ENCODE measurements at places on chromosomes 7 and 10.

GRCh38 chr10:16856567-16856966 lies 39.3 kb upstream of the RSU1 start:
- peak; percentile 86 for DNase-seq

GRCh38 chr10:29210266-29210868 lies 78.5 kb upstream of the LYZL1 start:
- DNase-seq, result no peak

DNA sequence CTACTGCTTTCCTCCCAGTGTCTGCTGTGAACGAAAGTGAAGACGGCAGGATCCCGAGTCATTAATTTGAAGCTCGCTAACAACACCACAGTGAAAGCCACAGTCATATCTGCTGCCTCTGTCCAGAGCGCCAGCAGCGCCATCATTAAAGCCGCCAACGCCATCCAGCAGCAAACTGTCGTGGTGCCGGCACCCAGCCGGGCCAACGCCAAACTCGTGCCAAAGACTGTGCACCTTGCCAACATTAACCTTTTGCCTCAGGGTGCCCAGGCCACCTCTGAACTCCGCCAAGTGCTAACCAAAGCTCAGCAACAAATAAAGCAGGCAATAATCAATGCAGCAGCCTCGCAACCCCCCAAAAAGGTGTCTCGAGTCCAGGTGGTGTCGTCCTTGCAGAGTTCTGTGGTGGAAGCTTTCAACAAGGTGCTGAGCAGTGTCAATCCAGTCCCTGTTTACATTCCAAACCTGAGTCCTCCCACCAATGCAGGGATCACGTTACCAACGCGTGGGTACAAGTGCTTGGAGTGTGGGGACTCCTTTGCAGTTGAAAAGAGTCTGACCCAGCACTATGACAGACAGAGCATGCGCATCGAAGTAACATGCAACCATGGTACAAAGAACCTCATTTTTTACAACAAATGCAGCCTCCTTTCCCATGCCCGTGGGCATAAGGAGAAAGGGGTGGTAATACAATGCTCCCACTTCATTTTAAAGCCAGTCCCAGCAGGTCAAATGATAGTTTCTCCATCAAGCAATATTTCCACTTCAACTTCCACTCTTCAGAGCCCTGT lies 94.8 kb upstream of the KCNMA1 start:
- no peak for DNase-seq

DNA sequence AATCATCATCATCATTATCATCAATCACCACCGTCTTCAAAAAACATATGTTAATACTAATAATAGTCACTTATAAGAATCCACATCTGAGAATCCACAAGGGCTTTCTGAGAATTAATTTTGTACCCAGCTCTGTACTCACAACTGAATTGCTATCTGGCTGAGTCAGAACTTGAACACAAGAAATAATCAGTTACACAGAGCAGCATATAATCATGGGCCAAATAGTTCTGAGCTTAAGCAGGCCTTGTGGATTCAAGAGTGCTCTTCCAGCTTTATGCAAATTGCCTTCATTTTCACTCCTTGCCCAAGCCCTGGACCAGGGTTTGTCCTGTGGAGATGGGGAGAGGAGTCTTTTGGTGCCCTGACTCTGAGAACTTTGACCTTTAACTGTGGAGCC lies 304.5 kb downstream of the ZNF248 start:
- no peak for DNase-seq

DNA sequence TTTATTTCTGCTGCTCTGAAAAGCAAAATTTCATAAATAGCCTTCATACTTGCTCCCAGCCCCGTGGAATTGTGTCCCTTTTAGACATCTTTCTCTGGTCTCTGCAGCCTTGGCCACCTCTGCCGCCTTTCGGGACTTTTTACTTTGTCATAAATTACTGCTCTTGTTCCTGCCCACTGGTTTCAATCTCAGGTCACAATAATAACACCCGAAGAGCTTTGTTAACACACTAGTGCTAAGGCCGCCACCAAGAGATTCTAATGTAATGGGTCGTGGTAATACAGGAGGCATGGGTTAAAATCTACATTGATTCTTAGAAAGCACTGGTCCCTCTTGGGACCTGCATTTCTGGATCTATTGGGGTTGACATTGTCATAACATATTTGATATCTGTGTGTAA lies 276.0 kb upstream of the VWC2 start:
- DNase-seq, result no peak

DNA sequence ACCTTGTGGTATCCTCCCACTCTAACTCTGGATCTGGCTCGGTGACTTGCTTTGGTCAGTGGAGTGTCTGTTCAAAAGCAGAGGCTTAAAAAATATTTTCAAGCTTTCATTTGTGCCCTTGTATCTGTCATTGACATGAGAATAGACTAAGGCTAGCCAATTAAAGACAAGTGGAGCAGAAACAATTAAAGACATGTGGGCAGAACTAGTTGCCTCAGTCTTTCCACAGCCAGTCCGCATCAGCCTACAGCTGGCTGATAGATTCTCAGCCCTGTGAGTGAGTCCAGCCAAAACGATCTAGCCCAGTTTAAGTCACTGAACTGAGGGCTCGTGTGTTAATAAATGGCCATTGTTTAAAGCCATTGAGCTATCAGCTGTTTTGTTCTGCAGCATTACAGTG lies 185.2 kb upstream of the DGKB start:
- DNase-seq, result no peak

GRCh38 chr7:111953611-111954010 lies 252.6 kb downstream of the DOCK4 start:
- no peak for DNase-seq

- no peak for DNase-seq
Observed at GRCh38 chr7:108861071-108861470, 291.4 kb downstream of the DNAJB9 start.

GRCh38 chr10:11208908-11209829 lies 191.5 kb downstream of the CELF2 start:
- DNase-seq, result no peak

DNA sequence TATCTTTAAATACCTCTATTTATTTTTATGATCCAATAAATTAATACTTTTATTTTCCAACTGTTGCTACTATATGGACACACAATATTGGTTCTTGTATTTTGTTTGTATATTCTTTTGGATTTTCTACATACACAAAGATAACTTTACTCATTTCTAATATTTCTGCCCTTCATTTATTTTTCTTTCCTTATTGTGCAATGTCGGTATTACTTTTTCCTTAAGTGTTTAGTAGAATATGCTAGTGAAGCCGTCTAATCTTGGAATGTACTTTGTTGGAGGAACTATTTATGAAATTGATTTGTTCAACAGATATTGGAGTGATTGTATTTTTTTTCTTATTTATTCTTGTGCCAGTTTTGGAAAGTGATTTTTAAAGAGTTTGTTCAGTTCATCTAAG lies 94.0 kb downstream of the ORC5 start:
- no peak for DNase-seq

DNA sequence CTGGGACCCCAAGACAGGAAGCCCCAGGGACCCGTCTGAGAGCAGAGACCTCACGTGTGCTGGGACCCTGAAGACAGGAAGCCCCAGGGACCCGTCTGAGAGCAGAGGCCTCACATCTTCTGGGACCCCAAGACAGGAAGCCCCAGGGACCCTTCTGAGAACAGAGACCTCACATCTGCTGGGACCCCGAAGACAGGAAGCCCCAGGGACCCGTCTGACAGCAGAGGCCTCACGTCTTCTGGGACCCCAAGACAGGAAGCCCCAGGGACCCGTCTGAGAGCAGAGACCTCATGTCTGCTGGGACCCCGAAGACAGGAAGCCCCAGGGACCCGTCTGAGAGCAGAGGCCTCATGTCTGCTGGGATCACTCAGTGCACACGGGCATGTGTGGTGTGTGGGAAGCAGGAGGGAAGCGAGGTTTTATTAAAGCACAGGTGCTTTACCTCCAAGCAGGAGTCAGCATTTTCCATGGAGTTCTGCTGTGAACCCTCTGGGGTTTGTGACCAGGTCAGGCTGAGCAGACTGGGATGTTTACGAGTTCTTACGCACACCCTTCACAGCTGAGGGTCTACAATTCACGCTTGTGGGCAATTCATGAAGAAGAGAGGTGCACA lies 590.6 kb downstream of the DNAJB6 start:
- no peak for DNase-seq

GRCh38 chr7:3019801-3020200 lies 23.9 kb downstream of the CARD11 start:
- DNase-seq, result no peak

GRCh38 chr7:30810986-30811385 lies 39.8 kb downstream of the MINDY4 start:
- no peak for DNase-seq

- peak; percentile 89 for DNase-seq
Observed at GRCh38 chr7:102152672-102153598, 133.7 kb upstream of the SH2B2 start.

DNA sequence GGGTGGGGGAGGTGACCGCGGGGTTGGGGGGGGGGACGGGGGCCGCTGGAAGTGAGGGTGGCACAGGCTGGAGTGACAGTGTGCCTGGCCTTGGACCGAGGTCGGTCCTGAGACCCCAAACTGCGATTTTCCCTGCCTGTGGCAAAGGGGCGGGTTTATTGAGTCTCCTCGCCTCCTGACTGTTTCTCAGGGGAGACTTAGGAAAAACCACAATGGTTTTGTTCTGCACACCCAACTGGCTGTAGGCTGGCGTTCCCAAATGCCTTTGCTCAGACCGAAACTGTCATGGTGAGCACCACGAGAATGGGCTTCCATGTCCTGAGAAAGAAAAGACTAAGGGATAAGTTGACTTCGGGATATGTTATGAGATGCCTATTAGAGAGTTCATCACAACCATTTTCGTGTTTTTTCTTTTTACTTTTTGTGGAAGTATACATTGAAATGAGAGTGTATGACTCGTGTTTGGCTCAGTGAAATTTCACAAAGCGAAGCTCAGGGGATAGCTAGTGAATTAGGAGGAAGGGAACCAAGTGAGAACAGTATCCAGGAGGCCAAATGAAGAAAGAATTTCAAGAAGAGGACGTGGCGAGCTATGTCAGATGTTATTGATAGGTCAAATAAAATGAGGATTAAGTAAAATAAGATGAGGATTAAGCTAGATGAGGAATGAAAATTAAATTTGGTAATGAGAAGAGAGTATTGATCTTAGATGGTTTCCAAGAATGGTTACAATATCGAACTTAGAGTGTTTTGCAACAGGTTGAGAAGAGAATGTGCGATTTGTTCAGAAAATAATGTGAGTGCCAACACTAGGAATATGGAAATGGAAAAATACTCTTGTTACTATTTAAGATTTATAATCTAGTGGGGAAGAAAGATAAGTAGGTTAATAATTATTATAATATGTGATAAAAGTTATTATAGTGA lies 918 bp downstream of the NET1 start:
- DNase-seq, result peak; percentile 55

DNA sequence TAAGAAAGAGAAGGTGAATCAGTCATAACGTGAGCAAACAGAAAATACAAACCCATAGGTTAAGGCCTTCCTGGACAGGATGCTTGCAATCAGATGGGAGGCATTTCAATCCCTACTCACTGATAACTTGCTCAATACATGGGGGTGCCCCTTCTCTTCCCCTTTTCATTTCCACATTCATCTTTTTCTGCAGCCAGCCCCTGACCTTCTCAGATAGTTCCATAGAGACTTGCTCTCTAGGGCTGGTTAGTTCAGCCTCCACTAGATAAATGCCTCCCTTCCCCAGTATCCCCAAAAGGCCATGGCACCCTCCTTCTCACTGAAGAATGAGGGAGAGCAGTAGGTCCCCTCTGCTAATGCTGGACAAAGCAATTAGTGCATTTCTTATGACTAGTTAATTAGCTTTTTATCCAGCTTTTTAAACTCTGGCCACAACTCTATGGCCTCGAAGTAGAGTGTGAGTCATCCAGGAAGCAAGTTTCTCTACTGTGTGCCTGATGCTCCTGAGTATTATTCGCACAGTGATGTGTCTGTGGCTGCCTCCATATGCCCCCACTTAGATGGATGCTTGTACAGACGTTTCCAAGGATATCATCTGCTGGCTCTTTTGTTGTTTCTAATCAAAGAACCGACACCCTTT lies 12.7 kb downstream of the CHN2 start:
- DNase-seq, result no peak

DNA sequence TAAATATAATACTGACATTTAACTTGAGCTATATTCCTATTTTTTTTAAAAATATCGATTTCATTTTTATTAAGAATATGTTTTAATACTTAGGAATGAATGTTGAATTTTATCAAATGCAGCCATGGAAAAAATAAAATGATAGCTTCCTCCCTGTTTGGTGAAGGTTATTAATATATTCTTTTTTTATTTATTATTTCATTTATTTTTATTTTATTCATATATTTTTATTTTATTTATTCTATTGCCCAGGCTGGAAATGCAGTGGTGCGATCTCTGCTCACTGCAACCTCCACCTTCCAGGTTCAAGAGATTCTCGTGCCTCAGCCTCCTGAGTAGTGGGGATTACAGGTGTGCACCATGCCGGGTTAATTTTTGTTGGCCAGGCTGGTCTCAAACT lies 160.2 kb downstream of the PKD1L1 start:
- no peak for DNase-seq

DNA sequence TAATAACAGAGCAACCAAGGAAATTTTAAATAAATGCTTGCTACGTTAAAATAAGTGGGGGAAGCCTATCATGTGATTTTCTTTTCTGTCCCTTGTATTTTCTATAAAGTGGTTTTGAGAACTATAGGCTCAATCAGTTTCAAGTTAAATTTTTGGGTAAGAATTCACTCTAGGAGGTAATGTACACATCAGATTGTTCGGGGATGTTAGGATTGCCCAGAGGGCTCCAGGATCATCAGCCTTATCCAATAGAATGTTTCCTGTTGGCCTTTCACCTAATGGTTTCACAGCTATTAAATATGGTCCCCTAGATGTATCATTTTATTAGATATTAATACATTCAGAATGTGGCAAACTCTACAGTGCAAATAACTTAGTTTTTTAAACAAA lies 438.4 kb upstream of the NPVF start:
- DNase-seq, result no peak

DNA sequence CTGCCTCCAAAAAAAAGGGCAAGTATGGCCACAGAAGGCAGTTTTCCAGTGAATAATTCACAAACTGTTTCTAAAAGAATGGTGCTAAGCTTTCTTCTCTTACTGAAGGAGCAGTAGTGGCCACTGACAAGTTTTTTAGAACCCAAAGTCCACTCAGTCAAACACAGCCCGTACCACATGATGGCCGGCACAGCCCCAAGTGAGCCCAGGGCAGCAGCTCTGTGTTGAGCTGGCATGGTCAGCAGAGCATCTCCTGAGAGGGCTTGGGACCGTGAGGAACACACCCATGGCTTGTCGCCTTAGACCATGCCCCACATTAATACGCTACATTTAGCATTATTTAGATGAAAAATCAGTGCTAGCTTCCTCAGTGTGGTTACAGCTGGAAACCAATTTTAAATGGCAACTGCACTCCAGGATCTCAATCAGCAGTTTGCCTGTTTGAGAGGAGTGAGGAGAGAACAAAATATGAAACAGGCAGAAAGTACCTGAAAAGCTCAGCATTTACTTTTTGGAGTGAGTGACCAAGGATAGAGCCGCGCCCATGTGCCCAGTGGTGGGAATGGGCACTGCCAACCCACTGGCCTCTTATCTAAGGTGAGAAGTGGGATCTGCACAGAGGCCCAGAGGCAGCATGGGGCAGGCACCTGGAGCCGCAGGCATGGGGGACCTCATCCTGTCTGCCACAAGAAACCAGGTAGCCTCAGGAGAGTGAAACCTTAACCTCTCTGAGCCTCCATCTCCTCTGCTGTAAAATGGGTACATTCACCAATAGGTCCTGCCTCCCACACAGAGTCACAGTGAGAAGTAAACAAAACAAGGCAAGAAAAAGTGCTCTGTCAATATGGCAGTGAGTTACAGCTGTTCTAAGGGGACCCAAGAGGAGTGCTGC lies 17.4 kb downstream of the PSAP start:
- DNase-seq, result no peak

GRCh38 chr10:48609899-48610584 lies 5.2 kb upstream of the ARHGAP22 start:
- no peak for DNase-seq

- DNase-seq, result no peak
Observed at GRCh38 chr7:44102846-44103565, 1.1 kb upstream of the AEBP1 start.
